Stimulated activated CD8-positive, alpha-beta memory T cell treated with anti-CD3 and anti-CD28 coated beads, Interleukin-2, amount 100 ng/mL, for 1 hour (primary cell): ENCODE measurements at places on chromosomes 7 and 10.

DNA sequence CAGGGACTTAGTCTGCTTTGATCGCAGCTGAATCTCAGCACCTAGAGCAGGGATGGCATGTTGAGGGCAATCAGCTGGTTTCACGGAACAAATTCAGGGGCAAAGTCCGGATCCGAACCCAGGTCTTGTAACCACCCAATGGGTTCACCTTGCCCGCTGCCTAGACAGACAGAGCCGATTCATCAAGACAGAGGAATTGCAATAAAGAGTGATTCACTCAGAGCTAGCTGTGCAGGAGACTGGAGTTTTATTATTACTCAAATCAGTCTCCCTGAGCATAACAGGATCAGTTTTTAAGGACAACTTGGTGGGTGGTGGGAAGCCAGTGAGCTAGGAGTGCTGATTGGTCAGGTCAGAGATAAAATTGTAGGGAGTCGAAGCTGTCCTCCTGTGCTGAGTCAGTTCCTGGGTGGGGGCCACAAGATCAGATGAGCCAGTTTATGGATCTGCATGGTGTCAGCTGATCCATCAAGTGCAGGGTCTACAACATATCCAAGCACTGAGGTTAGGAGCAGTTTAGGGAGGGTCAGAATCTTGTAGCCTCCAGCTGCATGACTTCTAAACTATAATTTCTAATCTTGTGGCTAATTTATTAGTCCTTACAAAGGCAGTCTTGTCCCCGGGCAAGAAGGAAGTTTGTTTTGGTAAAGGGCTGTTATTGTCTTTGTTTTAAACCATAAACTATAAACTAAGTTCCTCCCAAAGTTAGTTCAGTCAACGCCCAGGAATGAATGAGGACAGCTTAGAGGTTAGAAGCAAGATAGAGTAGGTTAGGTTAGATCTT lies 43.5 kb upstream of the CHST3 start:
- DNase-seq = no peak

DNA sequence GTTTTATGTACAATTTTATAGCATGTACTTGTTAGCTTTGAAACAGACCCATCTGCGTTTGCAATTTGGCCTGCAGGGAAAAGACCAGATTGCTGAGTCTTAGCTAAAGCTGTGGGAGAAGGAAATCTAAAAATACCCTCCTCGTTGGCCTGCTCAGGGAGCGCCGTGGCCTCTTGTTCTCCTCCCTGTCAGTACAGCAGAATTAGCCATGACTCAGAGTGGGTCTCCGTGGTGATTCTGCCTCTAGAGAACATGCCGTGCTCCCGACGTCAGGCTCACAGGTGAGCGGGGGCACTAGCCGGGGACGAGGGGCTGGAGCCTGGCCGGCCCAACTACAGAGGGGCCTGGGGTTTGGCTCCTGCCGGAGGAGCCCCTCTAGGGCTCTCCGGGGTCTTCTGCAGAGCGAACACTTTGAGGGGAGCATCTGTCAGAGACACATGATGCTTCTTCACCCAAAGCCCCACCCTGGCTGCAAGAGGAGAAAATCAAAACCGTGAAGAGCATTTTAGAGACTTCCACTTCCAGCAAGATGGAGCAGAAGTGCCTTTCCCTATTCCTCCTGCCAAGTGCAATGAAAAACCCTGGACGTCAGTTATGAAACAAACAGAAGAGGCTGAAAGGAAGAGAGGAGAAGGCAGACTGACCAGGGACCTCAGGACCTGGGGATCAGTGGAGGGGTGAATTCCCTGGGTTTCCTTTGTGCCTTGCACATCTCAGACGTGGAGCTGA lies 98.9 kb downstream of the LHPP start:
- DNase-seq = no peak

DNA sequence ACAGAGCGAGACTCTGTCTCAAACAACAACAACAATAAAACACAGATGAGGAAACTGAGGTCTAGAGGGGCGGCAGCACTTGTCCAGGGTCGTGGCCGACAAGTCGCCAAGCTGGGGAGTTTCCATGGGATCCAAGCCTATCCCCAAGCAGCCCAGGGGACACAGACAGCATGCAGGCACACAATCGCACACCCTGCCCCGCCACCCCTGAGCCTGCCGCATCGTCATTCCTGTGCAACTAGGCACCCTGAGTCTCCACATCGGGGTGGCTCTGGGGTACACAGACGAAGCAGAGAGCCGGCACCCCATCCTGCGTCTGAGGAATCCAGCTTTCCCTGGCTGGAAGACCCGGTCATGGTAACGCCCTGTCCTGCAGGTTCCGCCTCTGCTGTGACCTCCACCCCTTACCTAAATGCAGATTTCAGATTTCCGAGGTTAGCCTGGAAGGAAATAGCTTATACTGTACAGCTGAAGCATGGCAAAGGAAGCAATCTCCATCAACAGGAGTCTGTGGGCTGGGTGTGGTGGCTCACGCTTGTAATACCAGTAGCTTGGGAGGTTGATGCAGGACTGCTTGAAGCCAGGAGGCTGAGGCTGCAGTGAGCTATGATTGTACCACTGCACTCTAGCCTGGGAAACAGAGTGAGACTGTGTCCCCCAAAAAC lies 136.1 kb upstream of the TNRC18 start:
- no peak for DNase-seq

DNA sequence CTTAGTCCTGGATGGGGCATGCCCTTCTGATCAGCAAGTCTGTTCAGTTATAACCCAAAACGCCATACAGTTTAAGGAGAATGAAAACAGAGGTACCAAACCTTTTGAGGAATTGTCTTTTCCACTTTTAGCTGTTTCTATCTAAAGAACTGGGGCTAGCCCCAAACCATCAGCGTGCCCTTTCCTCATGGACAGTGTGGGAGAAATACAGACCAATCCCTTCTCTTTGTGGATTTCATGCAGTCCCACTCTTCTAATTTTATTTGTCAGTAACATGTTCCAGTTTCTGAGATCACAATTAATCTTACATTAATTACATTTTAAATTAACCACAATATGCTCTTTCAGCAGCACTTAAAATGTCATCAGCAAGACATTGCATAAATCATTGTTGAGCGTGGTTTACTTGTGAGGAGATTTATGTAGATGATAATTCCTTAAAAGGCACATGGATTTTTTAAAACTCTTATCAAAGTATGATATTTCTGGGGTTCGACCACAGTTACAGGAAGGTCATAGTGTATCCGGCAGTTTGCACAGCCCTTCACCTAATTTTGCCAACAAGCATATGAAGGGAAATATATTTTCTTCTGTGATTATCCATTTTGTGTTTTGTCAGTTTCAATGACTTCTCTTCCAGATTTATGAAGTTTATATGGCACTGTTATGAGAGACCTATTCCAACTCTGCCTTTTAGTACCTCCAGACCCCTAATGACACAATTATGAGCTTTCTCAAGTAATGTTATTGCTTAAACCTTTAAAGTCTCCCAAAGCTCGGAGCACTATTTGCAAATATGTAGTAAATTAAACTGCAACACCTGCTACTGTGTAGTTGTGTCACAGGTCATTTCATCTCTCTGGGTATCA lies 868.4 kb upstream of the C7orf33 start:
- no peak for DNase-seq

GRCh38 chr10:46526682-46527038 lies 29.8 kb downstream of the GPRIN2 start:
- DNase-seq = no peak

- DNase-seq = no peak
Observed at GRCh38 chr10:69904533-69904932, 102.8 kb downstream of the COL13A1 start.

- no peak for DNase-seq
Observed at GRCh38 chr7:17907014-17907413, 33.3 kb downstream of the SNX13 start.

DNA sequence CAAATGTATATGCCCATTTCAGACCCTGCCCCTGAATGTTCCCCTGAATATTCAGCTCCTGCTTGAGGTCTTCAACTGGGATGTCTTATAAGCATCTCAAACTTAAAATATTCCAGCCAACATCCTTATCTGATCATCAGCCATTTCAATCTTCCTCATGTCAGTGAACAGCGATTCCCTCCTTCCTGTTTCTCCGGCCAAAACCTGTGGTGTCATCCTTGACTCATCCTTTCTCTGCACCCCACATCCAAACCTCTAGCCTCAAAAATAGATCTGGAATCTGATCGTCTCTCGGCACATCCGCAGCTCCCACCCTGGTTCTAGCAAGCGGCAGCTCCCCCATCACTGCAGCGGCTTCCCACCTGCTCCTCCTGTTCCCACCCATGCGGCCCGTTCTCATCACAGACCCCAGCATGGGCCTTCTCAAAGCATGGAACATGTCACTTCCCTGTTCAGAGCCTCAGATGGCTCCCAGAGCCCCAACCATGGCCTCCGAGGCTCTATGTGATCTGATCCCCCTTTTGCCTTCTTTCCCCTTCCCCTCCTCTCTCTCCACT lies 165.7 kb downstream of the HECW1 start:
- no peak for DNase-seq

DNA sequence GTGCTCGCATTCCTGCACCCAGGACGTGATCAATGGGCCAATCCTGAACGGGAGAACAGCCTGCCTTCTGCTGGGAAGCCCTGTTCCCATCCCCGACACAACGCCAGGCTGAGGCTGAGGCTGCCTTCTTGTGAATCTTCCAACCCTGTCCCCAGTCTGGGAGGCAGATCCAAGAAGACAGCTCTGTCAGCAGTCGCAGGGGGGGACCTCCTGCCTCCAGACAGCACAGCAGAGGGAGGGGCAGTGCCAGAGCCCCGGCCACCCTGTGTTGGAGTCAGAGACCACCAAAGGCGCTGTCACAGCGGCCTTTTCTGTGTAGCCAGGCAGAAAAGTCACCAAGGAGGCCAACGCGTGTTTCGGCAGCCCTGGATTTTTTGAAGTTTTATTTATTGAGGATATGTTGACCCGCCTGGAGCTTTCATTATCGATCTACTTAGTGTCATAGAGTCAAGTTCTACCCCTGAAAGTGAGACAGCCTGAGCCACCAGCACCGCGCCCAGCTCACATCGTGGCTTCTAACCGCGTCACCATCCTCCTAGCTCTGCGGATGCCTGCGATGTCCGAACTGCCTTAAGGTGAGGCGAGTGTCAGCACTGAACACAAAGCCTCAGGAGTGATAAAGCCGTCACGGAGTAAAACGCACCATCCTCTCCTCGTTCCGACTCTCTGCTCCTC lies 86.1 kb downstream of the PTPRN2 start:
- DNase-seq = no peak

GRCh38 chr10:8576911-8577310 lies 522.4 kb downstream of the GATA3 start:
- no peak for DNase-seq

- DNase-seq = no peak
Observed at GRCh38 chr10:95618101-95618500, 38.4 kb downstream of the ALDH18A1 start.

- DNase-seq = no peak
Observed at GRCh38 chr10:55837273-55837672, 523.8 kb downstream of the ZWINT start.

DNA sequence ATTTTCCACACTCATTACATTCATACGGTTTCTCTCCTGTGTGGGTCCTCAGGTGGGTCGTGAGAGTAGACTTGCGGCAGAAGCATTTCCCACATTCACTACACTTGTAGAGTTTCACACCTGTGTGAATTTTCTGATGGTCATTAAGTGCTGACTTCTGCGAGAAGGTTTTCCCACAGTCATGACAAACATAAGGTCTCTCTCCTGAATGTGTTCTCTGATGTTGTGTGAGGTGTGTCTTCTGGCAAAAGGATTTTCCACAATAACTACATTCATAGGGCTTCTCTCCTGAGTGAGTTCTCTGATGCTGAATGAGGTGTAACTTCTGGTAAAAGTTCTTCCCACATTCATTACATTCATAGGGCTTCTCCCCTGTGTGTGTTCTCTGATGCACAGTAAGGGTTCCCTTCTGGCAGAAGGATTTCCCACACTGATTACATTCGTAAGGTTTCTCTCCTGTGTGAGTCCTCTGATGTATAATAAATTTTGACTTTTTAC lies 15.1 kb downstream of the ZNF12 start:
- no peak for DNase-seq
